Mucosa of descending colon (tissue), 3 donors: ENCODE measurements at places on chromosomes 6 and 20. TPM values are rescaled to one million over a fixed set of nuclear protein-coding genes. Genes with fewer than 3 reads are reported as not detected.

GRCh38 chr20:62134735-62135231 is 8.4 kb downstream of the PSMA7 start:
- DNase-seq = no peak

SMIM13 gene
- total RNA-seq = 5.4 TPM

SMLR1 gene
- total RNA-seq = not detected

L3MBTL3 gene
- total RNA-seq = 9.2 TPM

NOL7 gene
- total RNA-seq = 47.4 TPM
